ENCODE measurements at places on chromosomes 11 and 22.
A peak's percentile ranks its signal among the peaks of the same experiment; 100 is the strongest.

DNA sequence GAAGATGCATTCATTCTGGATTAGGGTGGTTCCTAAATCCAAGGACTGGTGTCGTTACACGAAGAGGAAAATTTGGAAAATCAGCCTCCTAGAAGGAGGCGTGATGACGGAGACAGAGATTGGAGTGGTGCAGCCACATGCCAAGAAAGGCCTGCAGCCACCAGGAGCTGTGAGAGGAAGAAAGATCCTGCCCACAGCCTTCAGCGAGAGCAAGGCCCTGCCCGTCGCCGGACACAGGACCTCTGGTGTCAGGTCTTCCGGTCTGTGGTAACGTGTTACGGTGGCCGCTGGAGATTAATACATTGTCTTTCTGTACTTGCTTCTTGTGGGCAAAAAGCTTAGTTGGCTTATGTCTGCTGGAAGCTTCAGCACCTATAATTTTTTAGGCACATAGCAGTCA is 1045.8 kb downstream of the BRD1 start:
- DNase-seq = no peak

GRCh38 chr11:65843811-65844210 is 10.0 kb downstream of the SNX32 start:
- no peak for DNase-seq

- DNase-seq = no peak
Observed at GRCh38 chr11:131425285-131425684, 54.9 kb downstream of the NTM start.

- DNase-seq = no peak
Observed at GRCh38 chr11:103077554-103077953, 14.4 kb downstream of the DCUN1D5 start.

GRCh38 chr11:35488117-35488516 is 37.3 kb downstream of the PAMR1 start:
- DNase-seq = no peak

- DNase-seq = peak; percentile 16
Observed at GRCh38 chr11:7657306-7658025, 15.8 kb downstream of the CYB5R2 start.

- DNase-seq = no peak
Observed at GRCh38 chr11:45473341-45473895, 187.3 kb upstream of the SYT13 start.

GRCh38 chr11:2348986-2349385 is 28.1 kb upstream of the CD81 start:
- no peak for DNase-seq

DNA sequence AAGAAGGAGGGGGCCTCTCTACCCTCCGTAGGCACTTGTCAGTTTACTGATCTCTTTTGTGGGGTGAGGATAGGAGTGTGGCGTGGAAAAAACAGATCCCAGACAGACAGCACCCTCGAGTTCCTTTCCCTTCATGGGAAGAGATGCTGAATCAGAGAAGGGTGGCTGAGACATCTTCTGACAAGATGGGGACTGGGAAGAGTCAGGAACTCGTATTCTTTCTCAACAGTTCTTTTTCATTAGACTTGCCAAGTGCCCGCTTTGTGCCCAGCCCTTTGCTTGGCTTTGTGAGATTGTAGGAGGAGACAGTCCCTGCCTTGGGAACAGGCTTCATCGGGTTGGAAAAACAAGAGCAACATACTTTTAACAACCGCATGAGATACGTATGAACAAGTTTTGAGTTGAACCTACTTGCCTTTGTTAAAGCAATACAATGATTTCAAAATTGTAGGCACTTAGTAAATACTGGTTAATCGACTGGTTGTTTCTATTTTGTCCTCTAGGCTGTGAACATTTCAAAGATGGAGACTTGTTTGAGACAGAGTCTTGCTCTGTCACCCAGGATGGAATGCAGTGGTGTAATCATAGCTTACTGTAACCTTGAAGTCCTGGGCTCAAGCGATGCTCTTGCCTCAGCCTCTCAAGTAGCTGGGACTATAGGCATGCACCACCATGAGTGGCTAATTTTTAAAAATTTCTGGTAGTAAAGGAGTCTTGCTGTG is 1.1 kb downstream of the RRM1 start:
- DNase-seq = no peak

DNA sequence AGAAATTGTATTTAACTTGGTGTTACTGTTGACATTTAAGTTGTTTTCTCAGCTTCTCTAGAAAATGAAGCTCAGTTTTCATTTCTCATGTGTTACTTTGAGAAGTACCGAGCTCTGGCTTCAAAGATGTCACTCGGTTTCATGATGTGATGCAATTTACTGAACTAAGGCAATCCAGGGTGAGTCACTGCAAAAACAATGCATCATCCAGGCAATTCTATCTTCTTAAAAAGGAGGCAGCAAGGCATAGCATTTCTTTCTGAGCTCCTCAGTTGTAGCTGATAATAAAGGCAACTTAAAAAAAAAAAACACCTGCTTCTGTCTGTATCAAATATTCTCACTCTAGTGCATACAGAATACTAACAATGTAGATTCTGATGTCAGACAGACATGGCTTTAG is 91.1 kb upstream of the KCNA4 start:
- DNase-seq = no peak

GRCh38 chr22:31853736-31854495 is 90.4 kb upstream of the YWHAH start:
- no peak for DNase-seq

- no peak for DNase-seq
Observed at GRCh38 chr11:2136209-2136951, 2.8 kb downstream of the IGF2 start.

DNA sequence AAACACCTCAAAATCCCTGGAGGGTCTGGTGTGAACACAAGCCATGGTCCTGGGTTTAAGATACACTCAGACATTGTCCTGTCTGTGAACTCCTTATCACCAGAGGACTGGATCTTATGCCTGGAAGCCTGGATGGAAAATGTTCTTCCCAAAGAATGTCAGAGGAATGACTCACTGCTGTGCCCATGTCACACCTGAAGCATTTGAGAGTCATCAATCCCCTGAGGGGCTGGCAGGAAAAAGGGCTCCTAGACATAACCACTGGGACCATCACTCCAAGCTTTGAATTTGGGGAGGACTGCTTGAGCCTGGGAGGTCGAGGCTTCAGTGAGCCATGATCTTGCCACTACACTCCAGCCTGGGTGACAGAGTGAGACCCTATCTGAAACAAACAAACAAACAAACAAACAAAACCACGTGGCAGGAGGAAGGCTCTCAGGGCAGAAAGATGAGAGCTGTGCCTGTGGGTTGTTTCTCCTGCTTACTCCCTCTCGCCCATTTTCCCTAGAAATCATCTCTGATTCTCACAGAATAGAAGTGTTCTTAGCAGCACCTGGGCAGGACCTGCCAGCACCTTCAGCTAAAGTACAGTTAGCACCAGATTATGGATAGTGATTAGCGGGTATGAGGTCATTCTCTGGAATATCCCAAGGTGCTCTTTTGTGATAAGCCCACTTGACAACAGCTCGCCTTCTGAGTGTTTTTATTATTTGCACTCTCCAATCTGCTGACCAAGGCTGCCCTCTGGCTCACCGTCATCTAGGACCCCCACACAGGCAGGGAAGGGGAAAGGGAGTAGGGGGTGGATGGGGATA is 11.9 kb upstream of the PRG2 start:
- DNase-seq = no peak

DNA sequence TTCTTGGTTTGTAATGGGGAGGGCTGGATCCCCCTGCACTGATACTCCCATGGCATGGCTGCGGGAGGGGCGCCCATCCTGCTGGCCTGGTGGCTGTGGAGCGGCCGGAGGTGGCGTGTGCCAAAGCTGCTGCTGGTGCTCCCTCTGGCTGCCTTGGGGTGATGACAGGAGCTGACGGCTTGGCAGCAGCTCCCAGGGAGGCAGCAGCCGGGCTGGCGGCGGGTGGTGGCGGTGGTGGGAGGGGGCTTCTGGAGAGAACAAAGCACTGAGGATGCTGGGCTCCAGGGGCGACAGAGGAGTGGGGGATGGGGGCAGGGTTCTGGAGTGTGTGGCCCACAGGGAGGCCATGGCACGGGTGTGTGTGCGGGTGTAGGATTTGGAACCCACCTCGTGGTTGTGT is 11.4 kb upstream of the MPPED1 start:
- DNase-seq = no peak

DNA sequence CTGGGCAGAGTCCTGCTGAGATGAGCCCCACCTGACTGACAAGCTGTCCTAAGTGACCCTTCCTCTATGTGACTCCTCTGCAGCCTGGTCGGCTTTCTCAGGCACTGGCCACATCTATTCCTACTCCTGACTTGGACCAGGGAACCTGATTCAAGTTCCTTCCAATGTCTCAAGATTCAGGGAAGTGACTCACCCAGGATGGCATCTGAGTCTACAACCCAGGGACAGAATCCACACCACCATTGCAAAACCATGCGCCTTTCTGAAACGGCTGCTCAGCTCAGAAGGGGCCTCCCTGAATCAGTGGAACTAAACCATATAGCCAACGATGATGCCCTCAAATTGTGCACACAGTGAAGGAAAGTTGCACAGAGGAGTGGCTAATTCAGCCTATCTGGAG is 63.9 kb upstream of the CSNK2A3 start:
- no peak for DNase-seq

All from CD4-positive, alpha-beta T cell treated with Interleukin-6 at 100 ng/mL for 8 hours (primary cell).